ENCODE measurements at places on chromosomes 1 and 21.
A peak's percentile ranks its signal among the peaks of the same experiment; 100 is the strongest.

GRCh38 chr1:93042187-93043056, 36.7 kb upstream of the MTF2 start:
- DNase-seq, result no peak

DNA sequence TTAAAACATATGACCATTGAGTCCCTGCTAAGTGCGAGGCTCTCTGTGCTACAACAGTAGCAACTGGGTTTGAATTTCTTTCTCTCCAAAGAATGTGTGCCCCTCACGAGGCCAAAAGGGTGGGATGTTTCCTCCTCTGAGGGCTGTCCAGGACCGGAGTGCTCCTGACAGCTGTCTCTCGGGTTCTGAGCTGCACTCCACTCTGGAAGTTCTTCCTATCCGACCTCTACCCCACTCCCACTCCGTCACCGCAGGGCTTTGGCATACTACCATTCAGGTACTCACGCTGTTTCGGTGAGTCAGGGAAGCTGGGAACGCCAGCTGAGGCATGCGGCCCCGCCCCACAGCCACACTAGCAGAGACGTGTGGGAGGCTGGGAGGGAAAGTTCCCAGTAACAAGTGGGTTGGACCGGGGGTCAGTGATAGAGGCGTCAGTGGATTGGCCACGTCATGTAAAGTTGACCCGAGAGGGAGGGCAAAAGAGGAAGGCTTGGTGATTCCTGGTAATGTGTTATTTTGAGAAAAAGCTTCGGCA, 705 bp upstream of the SLC50A1 start:
- DNase-seq, result peak; percentile 71

DNA sequence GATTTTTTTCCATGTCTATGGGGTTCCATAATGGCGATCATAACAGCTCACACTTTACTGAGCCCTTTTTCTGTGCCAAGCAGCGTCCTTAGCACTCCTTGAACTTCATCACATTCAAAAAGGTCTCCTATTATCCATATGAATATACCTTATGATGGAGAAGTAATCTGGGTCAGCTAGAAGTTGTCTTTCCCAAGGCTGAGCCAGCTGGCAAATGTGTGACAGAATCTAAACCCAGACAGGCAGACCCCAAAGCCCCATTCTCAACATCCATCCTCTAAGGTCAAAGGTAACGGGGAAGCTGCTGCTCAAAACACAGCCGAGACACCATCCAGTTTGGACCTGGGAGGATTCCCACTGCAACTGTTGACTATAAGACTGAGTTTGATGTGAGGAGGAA, 249.6 kb downstream of the PRDM2 start:
- DNase-seq, result no peak

DNA sequence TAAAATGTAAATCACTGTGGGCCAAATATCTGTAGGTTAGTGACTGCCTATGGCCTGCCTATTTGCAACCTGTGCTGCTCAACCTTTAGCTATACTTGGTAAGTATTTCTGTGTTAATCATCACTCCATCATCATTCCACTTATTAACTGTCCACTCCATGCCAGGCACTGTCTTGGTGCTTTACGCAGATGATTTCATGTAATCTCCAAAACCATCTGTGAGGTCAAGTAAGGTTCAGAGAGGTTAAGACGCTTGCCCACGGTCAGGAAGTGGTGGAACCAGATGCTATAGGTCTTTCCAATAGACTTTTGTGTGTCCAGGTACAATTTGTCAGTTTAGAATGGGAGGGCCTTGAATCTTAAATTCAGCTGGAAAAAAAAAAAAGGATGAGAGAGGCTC, 10.8 kb upstream of the PHACTR4 start:
- no peak for DNase-seq

GRCh38 chr1:212434992-212435391, 2.3 kb downstream of the NENF start:
- no peak for DNase-seq

DNA sequence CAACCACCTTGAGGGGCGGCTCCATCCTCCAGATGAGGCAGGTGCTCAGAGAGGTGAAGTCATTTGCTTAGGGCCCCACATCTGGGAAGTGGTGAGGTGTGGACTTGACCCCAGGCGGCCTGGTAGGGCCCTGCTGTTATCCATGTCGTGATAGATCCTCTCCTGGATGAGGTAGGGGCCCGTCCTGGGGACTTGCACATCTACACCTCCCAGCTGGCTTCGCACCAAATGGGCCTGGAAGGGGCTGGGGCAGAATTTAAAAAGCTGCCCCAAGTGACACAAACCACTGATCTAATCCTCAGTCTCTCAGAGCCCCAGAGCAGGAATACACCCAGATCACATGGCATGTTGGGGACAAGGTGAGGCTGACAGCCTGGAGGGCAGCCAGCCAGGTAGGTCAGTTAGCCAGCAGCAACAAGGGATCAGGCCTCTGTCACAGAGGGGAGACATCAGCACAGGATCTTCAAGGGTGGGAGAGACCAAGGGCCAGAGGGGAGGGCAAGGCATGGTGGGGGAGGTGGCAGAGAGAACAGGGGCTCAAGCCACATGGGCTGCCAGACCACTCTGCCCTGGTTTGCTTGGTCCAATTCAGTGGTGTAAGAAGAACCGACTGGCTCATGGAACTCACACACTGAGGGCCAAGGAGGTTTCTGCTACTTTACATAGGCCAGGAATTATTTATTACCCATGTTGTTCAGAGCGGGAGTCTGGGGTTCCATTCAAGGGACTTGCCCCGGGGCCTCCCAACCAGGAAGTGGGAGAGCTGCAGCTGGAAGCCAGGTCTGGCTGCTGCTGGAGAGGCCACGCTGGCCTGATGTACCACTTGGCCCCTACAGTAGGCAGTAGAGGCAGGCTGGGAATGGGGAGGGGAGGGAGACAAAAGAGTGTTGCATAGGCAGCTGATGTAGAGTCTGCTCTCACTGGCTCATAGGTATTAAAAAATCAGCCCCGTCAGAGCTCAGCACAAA, 12.1 kb downstream of the LRP8 start:
- no peak for DNase-seq

DNA sequence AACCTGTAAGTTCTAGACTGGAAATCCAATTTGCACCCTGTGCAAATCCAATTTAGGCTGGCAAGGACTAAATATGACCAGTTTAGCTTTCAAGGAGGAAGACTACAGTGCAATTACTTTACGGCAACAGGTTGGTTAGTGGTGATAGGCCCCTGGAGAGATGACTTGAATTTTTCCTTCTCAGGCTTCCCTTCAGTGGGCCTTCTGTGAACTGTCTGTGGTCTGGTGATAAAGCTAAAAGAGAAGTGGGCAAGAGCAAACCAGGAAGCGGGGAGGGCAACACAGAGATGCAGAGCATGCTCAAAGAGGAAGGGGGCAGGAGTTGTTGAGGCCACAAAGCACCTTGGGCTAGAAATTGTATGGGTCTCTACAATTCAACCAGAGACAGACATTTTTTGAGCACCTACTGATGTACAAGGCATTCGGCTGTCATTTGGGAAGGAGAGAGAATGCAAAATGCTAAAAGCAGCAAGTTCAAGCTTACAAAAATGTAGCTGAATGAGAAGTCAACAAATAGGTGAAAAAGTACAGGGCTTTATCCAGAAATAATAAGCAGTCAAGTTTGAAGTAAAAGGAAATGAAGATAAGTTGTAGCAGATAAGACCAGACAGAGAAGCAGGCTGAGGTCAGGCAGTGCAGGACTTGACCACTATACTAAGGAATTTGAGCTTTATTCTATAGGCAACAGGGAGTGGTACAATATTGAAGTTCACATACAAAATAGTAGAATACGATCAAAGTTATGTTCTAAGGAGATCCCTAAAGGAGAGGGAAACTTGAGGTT, 23.9 kb downstream of the INPP5B start:
- DNase-seq, result no peak

DNA sequence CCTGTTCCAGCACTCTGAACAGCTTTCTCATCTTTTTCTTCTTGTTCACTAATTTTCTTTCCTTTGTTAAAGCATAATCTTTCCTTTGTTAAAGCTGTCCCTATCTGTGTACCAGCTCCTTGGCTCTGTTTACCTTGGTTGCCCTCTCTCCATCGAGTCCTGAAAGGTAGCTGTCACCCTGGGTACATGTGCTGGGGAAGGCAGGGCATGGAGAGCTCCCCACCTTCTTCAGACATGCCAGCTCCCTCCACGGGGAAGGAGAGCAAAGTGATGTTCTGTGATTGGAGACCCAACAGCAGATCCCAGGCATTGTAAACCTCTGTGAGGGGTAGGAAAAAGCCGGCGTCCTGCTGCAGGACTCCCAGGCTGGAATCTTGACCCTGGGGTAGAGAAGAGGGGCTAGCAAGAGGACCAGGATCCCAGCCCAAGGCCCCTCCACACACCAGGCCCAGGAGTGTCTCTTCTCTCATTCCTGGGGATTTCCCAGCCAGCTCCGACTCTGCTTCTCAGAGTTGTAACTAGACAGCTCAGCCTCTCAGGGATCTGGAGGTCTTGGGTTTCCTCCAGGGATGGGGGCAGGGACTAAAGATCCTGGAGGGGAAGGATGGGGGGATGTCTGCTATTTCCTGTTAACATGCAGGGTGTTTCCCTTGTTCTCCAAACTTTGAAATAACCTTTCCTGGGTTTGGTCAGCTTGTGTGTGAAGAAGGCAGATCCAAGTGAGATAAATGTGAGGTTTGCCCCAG, 34.4 kb downstream of the TMCC2 start:
- DNase-seq, result no peak

- no peak for DNase-seq
Observed at GRCh38 chr1:33380811-33381210, 50.1 kb downstream of the PHC2 start.

DNA sequence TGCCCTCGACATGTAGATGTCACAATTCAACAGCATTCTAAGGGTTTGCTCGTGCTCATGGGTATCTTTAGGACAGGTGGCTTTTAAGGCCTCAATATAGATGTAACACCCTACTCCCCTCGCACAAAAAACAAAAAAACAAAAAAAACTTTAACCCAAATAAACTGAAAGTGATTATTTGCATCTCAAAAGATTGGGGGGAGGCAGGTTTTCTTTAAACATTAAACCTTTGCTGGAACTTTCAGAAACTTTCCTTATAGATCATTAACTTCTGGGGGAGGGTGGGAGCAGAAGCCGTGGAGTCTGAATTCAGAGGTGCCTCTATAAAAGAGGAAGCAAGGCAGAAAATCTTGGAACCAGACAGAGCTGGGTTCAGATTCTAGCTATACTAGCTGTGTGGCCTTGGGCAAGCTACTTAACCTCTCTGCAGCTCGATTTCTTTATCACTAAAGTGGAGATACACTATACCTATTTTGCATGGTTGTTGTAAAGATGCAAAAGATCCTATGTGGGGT, 3.2 kb upstream of the KIAA1614 start:
- DNase-seq, result no peak

- DNase-seq, result no peak
Observed at GRCh38 chr1:25616987-25617624, 515 bp downstream of the MAN1C1 start.

DNA sequence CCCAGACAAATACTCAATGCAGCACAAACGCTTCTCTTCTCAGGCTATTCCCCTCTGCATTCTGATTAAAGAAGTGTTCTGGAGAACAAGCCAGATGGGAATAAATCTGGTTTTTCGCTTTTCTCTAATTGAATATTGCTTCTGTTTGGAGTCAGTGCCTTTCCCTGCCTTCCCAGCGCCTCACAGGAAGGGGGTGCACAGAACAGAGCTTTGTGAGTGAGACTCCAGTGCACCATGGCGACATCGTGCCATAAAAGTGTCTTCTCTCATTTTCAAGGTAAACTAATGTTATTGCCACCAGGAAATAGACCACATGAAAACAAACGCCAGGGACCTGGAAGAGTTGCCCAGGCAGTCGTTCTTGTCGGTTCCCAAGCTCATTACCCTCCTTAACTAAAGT, 43.6 kb upstream of the SLC45A1 start:
- DNase-seq, result no peak

DNA sequence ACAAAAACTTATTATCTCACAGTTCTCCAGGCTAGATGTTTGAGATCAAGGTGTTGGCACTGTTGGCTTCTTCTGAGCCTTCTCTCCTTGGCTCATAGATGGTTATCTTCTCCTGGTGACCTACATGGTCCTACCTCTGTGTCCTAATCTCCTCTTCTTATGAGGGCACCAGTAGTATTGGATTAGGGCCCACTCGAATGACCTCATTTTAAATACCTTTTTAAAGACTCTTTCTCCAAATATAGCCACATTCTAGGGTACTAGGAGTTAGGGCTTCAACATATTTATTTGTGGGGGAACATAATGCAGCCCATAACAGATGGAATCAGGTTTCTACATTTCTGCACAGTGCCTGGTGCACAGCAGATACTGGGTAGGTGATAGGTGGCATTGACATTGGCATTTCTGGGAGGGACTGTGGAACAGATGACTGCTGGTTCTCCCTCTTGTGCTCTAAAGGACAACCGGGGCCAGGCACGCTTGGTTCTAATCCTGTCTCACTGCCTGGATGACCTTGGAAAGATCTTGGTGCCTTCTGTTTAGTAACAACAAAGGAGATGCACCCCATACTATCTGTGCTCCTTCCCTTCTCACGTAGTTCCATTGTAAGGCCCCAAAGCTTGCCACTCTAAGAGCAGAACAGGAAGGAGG, 140.3 kb downstream of the PLPP3 start:
- no peak for DNase-seq

DNA sequence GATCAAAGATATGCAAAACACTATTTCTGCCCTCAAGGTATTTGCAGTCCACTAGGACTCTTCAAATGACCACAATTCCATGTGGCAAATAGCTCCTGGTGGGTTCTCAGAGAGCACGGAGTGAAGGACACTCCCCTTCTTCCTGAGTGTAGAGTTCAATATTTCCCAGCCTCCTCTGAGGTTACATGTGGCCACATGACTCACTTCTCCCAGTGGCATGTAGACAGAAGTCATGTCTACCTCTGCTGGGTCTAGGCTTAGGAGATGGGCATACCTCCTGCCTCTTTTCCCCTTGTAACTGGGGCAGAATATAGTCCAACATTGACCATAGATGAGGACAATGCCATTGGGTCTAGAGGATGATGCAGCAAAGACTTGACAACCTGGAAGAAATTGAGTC, 191.4 kb downstream of the MIS18A start:
- no peak for DNase-seq

- no peak for DNase-seq
Observed at GRCh38 chr1:101797722-101798121, 199.0 kb downstream of the OLFM3 start.

- no peak for DNase-seq
Observed at GRCh38 chr21:35982717-35983116, 77.6 kb downstream of the SETD4 start.

DNA sequence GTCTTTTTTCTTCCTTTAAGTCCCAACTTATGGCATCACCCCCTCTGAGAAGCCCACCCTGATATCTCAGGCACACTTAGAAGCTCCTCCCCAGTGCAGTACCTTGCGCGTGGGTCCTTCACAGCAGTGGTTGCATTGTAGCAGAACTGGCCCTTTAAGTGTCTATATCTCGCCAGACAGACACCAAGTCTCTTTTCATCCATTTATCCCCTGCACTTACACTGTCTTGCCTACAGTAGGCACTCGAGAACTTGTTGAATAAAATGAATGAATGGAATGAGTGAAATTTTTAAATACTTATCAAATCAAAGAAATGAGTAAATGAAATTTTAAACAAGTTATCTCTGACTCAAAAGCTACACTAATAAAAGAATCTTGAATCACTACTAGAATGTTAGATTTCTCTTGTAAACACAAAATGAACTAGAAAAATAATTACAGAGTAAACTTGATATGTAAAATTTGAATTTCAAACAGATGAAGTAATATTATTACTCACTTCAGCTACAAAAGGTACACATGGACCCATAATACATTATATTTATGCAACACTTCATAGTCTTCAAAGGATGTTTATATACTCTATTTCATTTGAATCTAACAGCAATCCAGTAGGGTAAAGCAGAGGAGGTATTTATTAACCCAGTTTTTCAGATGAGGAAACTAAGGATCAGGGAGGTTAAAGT, 54.7 kb upstream of the MAN1A2 start:
- peak; percentile 80 for DNase-seq

GRCh38 chr21:33265664-33266049, 510 bp upstream of the IL10RB start:
- no peak for DNase-seq
